Activated B cell treated with CpG ODN at 0.5 μM for 24 hours (primary cell): ENCODE measurements at places on chromosomes 4 and X. TPM values are rescaled to one million over a fixed set of nuclear protein-coding genes. Genes with fewer than 3 reads are reported as not detected.

Gene RAI2
- not detected in 2 replicates for total RNA-seq

Gene KCNE5
- 0.40 and 0.42 TPM in 2 replicates for total RNA-seq

Gene ITM2A
- 9.3 and 13.3 TPM in 2 replicates for total RNA-seq

Gene MEPE
- not detected in 2 replicates for total RNA-seq

Gene SMIM10L2A
- 0.10 and 0.11 TPM in 2 replicates for total RNA-seq

Gene GIMD1
- total RNA-seq: not detected in 2 replicates

Gene GRID2
- not detected in 2 replicates for total RNA-seq

Gene NAP1L2
- total RNA-seq: 0.80 and 1.1 TPM in 2 replicates

Gene SLC10A4
- not detected in 2 replicates for total RNA-seq
